ENCODE measurements at places on chromosomes 1 and 21. TPM values are rescaled to one million over a fixed set of nuclear protein-coding genes. Genes with fewer than 3 reads are reported as not detected.

DNA sequence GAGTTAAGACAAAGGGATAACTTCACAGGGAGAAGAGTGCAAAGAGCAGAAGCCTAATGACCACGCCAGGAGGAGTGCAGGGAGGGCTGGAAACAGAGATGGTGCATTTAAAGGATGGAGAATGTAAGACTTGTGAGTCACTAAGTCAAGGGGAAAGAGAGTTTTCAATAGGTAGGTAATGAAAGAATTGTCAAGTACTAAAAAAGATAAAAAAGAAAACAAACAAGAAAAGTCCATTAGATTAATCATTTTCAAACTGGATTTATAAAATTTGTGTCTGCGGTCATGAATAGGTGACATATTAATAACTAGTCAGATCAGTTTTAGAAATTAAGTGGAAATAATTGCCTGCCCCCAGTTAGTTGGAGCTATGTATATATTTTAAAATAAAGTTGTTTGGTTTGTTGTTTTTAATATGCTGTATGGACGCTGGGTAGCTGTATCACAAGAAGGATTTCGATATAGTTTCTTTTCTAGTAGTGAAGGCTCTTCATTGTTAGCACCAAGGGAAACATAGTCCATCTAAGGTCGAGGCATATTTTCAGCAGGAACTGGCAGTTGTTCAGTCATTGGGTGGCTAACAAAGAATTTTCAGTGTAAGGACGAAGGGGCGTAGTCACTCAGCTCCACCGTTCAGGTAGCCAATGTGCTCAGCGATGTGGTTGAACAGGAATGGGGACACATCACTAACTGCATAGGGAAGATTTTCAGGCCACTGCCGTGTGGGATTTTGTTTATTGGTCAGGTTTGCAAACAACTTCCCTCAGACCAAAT, 203.0 kb downstream of the TGFB2 start:
- no peak for DNase-seq

DNA sequence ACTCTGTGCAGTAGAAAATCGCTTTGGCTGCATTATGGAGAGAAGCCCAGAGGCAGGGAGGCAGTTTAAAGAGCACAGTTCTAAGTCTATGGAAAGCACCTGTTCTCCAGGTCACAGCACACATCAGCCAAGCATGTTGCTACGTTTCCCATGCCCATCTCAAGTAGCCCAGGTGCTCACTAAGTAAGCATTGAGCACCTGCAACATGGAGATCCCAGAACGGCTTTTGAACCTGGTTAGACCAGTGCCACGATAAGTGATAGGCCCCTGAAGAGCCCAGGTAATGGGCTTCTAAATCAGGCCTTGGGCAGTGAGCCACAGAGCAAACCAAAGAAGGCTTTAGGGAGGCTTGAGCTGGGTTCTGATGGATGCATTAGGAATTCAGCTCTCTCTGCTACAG, 186.2 kb downstream of the C1orf94 start:
- no peak for DNase-seq

- no peak for DNase-seq
These were observed 31.0 kb downstream of the CD53 start for GRCh38 chr1:110903853-110904500.

- no peak for DNase-seq
These were observed 31.7 kb upstream of the ITLN1 start for GRCh38 chr1:160916666-160917065.

GRCh38 chr1:23558140-23558871, 995 bp downstream of the ID3 start:
- DNase-seq: no peak

- DNase-seq: no peak
These were observed 1.2 kb downstream of the LRIG2 start for GRCh38 chr1:113074237-113074636.

DNA sequence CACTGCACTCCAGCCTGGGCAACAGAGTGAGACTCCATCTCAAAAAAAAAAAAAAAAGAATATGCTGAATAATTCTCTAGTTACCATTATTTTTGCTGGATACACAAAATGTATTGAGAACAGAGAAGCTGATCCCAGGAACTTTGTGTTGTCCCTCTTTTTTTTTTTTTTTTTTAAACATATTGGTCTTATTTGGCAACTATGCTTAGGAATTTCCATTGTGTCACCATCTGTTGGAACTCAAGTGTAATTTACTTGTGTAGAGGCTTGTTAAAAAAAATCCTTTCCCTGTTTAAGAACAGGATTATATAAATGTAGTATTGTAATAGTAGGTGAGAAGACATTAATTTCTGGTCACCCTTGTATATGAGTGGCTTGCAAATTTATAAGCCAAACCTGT, 28.6 kb downstream of the CAMSAP2 start:
- no peak for DNase-seq

Gene CFAP45
- total RNA-seq: 0.82 TPM

- no peak for DNase-seq
These were observed 441.0 kb upstream of the PRMT6 start for GRCh38 chr1:106615473-106615872.

DNA sequence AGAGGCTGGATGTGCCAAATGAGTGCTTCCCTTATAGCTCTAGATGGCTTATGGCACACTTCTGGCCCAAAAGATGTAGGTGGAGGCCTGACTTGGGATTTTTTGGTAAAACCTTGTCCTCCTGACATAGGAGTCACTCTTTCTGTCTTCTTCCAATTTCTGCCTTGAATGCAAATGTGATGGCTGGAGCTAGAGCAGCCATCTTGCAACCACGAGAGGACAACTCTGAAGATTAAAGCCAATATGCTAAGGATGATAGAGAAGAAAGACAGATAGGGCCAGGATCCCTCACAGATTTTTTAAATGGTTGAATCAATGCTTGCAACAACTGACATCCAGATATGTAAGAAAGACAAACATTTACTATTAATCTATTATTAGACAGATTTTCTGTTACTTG, 8.5 kb upstream of the GPR137B start:
- DNase-seq: no peak

DNA sequence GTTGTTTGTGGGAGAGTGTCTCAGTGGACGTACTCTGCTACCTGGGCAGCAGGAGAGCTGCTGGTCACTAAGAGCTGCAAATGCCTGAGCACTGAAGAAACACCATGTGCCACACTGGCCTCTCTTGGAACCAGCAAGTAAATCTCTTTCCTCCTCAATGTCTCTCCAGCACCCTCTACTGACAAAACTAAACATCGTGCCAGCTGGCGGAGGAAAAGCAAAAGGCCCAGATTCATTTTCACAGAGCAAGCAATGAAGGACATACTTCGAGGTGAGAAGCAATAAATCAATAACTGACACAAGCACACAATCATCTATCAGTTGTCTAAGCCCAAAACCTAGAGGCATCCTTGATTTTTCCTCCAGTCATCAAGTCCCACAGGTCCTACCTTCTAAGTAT, 78.1 kb downstream of the RERE start:
- no peak for DNase-seq

Gene MCOLN2
- total RNA-seq: 67.7 TPM

Gene SNX27
- total RNA-seq: 29.3 TPM

GRCh38 chr1:12406211-12407021, 176.6 kb downstream of the VPS13D start:
- no peak for DNase-seq

GRCh38 chr1:21337928-21338572, 47.8 kb upstream of the ECE1 start:
- DNase-seq: no peak

- DNase-seq: no peak
These were observed 31.6 kb upstream of the ARHGEF10L start for GRCh38 chr1:17507915-17508314.

Gene OLFML2B
- 2.0 TPM for total RNA-seq

GRCh38 chr1:14098294-14098913, 398.4 kb downstream of the PRDM2 start:
- no peak for DNase-seq

- no peak for DNase-seq
These were observed 9.6 kb downstream of the RAB42 start for GRCh38 chr1:28601696-28602095.

GRCh38 chr1:97352936-97353382, 567.9 kb downstream of the DPYD start:
- DNase-seq: no peak

Gene PRKACB
- total RNA-seq: 17.4 TPM
